Activated CD8-positive, alpha-beta memory T cell treated with anti-CD3 and anti-CD28 coated beads, Interleukin-2, amount 50 U/mL, for 4 hours (primary cell): ENCODE measurements at places on chromosomes 5 and 9.

- no peak for DNase-seq
These were observed 48.6 kb downstream of the ARHGEF28 start for GRCh38 chr5:73674669-73675004.

DNA sequence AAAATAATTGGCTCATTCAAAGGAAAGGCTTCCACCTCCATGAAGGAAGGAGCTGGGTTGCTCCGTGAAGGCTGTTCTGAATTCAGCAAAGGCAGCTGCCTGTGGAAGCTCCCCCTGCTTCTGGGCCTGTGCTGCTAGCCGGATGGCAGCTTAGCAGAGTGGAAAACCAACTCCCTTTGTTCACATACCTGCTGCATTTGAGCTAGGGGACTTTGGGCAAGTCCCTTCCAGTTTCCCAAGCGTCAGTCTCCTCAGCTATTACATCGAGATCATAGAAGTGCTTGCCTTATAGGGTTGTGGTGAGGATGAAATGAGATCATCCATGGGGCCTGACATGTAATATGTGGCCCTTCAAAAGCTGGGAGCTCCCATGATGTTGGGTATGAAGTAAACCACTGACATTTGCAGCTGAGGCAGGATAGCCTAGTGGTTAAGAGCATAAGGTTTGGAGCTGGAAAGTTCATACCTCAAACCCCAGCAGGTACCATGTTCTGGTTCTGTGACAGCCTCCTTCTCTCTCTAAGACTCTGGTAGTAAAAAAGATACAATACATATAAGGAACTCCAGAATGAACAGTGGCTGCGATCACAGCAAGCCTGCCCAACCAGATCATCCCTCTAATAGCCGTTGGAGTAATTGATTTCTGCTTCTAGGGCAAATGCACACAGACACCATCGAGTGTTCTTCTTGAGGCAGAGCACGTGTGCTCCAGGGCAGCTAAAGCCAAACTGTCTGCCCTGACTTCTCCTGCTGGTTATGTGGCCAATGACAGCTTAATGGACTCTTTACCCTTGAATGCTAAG is 11.0 kb upstream of the DENND1A start:
- DNase-seq, result no peak

GRCh38 chr5:173826428-173827350 is 61.5 kb upstream of the CPEB4 start:
- no peak for DNase-seq

GRCh38 chr5:172820046-172820767 is 13.8 kb upstream of the ERGIC1 start:
- peak; percentile 44 for DNase-seq

GRCh38 chr5:78588507-78588906 is 60.1 kb downstream of the LHFPL2 start:
- no peak for DNase-seq

DNA sequence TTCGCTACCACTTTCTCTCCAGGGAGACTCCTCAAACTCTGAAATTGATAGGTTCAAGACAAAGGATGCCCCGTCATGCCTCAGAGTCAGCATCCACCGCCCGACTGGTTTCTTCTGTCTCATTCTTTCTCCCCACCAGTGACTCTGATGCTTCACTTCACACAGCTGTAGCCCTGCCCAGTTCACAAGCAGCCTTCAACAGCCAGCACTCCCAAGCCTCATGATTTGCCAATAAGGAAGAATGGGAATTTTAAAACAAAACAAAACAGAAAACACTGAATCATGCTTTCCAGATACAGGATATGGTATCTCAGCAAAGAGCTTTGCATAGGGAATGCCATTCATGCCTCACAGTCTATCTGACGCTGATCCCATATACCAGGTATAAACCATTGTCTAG is 371.2 kb upstream of the RORB start:
- DNase-seq, result no peak

- no peak for DNase-seq
These were observed 8.7 kb upstream of the FBN2 start for GRCh38 chr5:128546658-128547281.

DNA sequence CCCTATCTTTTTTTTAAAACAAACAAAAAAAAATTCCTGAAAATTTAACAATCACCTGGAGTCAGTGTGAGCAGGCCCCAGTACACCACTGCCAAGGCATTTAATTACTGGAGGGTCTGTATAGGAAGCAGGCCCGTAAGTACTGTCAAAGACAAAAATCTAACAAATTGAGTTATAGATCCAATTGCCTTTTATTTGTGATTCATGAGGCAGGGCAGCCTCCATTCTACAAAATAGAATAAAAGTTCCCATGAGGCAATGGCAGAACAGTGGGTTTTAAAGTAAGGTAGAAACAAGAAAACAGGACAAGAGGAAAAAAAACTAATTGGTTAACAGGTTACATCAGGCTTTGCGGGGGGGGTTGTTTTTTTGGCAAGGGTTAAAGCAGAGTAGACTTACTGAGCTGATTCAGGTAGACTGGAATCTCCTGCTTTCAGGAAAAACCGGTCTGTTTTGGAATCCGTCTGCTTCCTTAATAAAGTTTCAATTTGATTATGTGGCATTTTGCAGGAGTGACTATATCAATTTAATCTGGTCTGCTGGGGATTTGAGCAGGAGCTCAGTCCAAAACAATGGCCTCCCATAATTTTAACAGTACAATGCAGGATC is 48.9 kb downstream of the AUH start:
- no peak for DNase-seq

DNA sequence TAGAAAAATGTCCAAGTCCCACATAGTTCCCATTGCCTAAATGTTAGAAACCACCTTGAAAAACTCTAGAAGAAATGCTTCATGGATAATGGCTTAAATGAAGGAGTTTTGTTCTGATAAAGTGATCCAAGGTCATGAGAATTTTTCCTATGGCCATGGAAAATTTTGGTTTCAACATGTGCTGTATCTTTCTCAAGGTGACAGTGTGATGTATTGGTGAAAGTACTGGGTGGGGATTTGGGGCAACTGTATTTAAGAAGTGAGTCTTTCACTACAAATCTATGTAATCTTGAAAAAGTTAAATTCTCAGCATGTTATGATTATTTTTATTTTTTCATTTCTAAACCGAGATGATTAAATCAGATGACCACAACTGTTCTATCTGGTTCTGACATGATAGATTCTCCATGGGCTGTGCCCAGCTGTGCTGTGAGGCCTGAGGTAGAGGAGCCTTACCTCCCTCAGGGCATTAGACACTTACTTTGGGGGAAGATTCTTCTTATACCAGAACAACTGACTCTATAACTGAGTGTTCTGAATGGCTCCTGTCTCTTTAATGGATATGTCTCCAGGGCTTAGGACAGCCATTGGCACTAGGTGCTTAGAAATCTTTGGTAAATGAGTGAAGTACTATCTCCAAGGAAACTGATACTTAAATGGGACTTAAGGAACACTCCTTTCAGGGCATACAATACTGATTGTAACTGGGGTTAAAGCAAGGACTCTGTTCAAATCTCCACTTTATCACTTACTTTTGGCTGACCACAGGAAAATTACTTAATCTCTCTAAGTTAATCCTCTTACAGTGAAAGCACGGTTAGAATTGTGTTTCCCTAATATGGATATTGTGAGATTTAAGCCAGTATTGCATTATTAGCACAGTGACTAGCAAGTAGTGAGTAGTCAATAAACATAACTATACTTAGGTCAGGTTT is 397.4 kb upstream of the MEF2C start:
- DNase-seq, result no peak

- DNase-seq, result peak; percentile 49
These were observed 207.3 kb downstream of the ARHGAP26 start for GRCh38 chr5:142977363-142978051.

- no peak for DNase-seq
These were observed 170.0 kb downstream of the EBF1 start for GRCh38 chr5:158929552-158930218.

GRCh38 chr9:70477907-70478480 is 63.5 kb upstream of the KLF9 start:
- DNase-seq, result no peak

- DNase-seq, result no peak
These were observed 142.2 kb downstream of the MED27 start for GRCh38 chr9:131937451-131937850.
